ENCODE measurements at places on chromosomes 3 and 15. TPM values are rescaled to one million over a fixed set of nuclear protein-coding genes. Genes with fewer than 3 reads are reported as not detected.

The CLDN16 gene
- total RNA-seq: 0.22 TPM

The CLSTN2 gene
- total RNA-seq: under 0.01 TPM

The TRANK1 gene
- 10.7 TPM for total RNA-seq

The P2RY14 gene
- 0.14 TPM for total RNA-seq

The GOLGA8R gene
- total RNA-seq: 0.66 TPM

The SCAANT1 gene
- not detected for total RNA-seq

The ETV5 gene
- 69.6 TPM for total RNA-seq

The IMPG2 gene
- 0.14 TPM for total RNA-seq

The ZPLD1 gene
- 0.14 TPM for total RNA-seq

The HTR3E gene
- total RNA-seq: not detected

The CLDN18 gene
- not detected for total RNA-seq
